ENCODE measurements at places on chromosomes 5 and 9.

GRCh38 chr5:9058161-9058560 lies 487.7 kb downstream of the SEMA5A start:
- DNase-seq, result no peak

DNA sequence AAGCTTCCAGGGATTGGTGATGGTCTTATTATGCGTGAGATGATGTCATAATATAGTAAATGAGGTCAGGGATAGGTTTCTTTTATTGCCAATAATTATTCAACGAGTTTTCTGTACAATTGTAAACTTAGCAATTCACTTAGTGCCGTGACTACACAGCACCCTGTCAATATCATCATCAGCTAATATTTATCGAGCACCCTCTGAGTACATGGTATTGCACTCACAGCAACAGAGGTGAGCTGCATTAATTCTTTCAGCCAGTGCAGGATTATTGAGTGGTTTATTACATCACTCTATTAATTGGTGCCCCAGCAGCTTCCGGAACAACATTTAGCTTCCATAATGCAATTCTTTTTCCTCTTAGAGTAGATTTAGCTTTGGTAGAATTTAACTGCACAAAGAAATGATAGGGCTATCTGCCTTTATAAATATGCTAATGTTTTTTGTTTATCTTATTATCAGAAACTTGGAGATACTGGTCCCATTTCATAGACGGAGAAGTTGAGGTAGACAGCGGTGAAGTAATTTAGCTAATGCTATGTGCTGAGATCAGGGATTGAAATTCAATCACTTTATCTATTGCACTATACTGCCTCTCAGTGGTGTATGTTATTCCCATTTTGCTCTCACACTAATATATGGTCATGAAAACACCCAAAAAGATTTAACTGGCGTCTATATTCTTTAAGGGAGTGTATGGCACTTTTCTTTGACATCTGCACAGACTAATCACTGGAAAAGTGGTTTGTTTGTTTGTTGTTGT lies 726.1 kb upstream of the WWC1 start:
- peak; percentile 63 for DNase-seq

DNA sequence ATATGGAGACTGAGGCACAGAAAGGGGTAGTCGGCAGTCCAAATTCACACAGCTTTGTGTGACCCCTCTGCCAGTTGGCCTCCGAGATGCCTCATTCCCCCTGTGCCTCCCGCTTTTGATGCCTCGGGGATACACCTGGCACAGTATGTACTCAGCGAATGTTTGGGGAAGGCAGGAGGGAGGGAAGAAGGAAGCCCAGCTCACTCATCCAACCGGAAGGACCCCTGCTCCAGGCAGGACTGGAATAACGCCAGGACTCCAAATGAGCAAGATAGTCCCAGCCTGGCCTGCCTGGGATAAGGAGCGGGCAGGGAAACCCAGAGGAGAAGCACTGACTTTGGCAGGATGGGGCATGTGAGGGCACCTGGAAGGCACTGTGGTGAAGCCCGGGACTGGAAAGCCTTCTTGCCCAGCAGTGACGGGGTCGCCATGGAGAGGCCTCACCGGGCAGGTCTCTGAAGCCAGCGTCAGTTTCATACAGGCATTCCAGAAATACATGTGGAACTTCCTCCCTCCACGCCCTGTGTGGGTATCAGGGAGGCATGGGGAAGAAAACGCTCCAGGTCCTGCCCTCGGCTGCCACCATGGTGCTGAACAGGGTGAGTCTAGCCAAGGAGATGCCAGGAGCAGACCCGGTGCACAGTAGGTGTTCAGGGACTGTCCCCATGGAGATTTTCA lies 20.3 kb downstream of the LMX1B start:
- no peak for DNase-seq

DNA sequence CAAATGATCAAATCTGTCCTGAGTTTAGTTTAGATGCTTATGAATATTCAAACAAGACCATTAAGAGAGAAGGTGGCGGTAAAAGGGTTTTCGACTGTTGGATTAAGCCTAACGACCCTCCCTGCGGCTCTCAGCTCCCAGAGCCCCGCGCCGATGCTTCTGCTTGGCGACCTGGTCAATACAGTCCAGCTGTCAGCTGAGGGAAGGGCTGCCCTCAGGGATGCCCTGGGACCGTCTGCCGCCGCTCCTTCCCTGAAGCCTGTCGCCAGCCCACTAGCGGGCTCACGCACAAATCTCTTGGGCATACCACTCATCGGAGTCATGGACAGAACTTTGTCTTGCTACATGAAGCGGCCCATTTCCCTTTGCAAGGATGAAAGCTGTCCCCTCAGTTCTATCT lies 136.6 kb upstream of the RAPGEF1 start:
- no peak for DNase-seq

- DNase-seq, result no peak
Measured at GRCh38 chr5:173301695-173302545, 26.3 kb downstream of the STC2 start.

DNA sequence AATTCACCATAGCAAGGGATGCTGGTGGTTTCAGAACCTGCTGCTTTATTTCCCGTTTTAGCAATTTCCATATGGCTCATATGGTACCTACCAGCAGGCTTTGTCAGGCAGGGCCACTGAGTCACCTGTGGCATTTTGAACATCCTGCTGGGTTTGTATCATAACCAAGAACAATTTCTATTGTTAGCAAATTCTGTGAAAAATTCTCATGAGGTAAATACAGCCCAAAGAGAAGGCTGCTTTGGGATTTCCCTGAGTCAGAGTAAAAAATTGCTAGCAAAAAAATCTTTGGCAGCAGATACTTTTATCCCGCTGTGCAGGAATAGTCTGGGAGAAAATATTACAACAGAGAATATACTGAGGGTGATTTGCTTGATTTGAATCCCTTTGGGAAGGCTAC lies 52.7 kb downstream of the PRR16 start:
- DNase-seq, result no peak

GRCh38 chr5:61965490-61965889 lies 340.5 kb upstream of the KIF2A start:
- no peak for DNase-seq

GRCh38 chr5:181173420-181174342 lies 26.3 kb downstream of the OR2V2 start:
- no peak for DNase-seq

DNA sequence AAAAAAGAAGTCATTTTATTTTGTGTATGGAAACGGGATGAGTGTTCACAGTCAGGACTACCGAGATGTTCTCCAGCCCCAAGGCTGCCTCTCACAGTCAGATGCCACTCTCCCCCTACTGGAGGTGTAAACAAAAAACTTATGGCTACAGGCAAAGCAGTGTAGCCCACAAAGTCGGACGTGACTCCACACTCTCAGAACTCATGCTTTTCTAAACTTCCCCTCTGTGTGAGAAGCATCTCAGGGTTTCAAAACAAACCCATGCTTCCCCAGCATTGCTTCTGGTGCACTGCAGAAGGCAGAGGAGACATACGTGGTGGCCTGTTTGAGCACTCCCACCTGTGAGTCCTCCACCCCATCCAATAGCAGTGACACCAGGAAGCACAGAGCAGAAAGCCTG lies 580.3 kb downstream of the BNC2 start:
- no peak for DNase-seq

GRCh38 chr9:97820373-97820772 lies 32.7 kb upstream of the FOXE1 start:
- DNase-seq, result no peak

DNA sequence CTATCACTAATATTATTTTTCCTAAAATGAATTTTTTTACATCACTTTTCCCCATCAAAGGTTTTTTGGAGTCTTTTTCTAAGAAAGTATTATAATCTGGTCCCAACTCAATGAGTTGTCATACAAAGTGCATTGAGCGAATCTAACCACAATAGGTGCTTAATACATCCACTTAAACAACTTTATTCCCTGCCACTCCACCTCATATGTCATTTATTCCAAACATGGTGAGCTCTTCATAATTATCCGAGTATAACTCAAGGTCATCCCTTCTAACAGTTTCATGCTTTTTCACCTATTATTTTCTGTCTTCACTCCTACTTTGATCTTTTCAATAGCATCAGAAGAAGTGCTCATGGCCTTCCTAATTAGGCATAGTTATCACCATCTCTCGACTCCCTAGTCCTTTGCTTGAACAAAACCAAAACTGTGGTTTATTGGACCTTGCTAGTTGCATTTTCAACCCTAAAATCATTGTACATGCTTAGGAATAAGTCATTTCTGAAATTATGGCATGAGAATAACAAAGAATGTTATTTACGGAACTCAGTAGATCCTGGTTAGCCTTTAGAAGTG lies 754.7 kb upstream of the CTNND2 start:
- no peak for DNase-seq

- no peak for DNase-seq
Measured at GRCh38 chr5:24428345-24428744, 216.4 kb downstream of the CDH10 start.

GRCh38 chr9:75132244-75132643 lies 43.9 kb downstream of the OSTF1 start:
- no peak for DNase-seq

- DNase-seq, result no peak
Measured at GRCh38 chr9:132002643-132003318, 76.9 kb downstream of the MED27 start.

- no peak for DNase-seq
Measured at GRCh38 chr9:106859957-106860720, 2.8 kb upstream of the ZNF462 start.

GRCh38 chr9:91530829-91531228 lies 107.2 kb upstream of the NFIL3 start:
- DNase-seq, result no peak

- DNase-seq, result no peak
Measured at GRCh38 chr5:95285409-95285755, 488 bp upstream of the MCTP1 start.

GRCh38 chr9:121748727-121749423 lies 97.4 kb downstream of the DAB2IP start:
- no peak for DNase-seq

DNA sequence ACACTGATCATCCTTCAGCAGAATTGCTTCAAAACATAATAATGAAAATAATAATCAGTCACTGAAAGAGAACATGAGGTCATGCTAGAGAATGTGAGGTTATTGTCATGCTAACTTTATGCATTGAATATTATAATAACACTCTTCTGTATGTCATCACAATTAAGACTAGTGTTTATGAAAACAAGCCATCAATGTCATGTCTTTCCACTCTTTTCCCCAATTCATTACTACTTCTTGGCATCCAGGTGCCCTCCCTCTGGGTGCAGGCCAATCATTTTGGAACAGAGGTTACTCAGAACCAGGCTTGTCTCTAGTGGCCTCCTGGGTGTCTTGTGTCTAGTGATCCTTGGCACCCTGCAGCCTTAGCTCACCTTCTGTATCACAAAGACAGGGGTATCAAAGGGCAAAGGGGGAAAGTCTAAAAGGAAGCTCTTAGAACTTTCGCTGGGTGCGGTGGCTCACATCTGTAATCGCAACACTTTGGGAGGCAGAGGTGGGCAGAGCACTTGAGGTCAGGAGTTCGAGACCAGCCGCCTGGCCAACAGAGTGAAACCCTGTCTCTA lies 217.6 kb upstream of the PIK3R1 start:
- no peak for DNase-seq

DNA sequence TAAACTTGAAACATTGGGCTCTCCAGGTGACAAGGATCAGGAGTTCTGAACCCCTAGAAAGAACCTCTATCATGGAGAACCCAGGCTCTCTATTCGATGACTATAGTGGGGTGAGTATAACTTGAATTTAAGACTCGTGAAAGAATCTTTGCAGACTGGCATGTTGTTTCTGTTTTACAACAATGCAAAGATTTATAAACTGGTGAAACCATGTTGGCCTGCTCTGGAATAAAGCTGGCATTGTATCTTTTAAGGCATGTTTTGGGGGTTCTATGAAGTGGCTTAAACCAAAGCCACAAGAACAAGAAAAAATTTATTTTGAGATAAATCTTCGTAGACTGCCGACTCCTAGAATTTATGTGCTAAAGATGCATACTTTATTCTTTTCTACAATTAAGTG lies 9.8 kb upstream of the GDNF start:
- no peak for DNase-seq

DNA sequence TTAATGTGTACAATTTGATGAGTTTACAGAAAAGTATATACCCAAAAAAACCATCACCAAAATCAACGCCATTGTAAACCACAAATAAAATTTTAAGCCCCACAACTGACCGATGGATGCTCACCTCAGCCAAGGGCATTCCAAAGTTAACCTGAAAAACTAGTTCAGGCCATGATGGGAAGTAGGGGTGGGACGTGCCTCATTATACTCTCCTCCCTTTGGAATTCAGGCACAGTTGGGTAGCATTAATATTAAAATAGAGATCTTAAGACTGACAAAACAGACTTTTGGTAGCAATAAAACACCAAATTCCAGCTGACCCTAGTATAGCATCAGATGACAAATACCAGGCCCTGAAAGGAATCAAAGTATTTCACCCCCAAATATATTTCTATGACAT lies 129.0 kb downstream of the CDH18 start:
- no peak for DNase-seq

DNA sequence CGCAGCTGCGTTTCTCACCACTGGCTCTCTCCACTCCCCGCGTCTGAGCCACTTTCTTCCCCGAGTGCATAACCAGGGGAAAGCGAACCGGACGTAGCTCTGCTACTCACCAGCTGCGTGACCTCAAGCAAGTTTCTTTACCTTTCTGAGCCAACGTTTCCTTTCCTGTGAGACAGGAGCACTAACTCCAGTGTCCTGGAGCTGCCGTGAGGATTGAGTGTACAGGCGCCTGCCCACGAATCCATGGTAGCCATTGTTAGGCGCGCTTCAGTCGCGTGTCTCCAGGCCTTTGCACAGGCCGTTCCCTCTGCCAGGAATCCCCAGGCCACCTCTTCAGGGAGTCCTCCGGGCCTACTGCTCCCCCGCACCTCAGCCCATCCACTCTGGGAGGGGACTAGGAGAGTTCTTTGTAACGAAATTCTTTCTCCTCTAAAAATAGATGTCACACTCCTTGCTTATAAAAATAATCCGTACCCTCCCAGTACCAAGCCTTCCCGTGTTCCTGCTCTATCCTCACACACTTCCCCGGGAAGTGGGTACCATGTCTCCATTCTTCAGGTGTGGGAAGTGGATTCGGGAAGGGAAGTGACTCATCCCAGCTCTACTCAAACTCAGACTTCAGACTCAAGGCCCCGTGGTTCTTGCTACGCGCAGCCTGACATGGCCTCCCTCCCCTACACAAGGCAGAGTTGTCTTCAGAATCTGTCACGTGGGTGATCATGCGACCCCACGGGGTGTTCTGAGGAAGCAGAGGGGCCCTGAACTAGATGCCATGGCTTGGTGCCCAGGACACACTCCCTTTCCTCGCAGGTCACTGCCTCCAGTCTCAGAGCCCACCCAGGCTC lies 16.1 kb upstream of the CRB2 start:
- no peak for DNase-seq

DNA sequence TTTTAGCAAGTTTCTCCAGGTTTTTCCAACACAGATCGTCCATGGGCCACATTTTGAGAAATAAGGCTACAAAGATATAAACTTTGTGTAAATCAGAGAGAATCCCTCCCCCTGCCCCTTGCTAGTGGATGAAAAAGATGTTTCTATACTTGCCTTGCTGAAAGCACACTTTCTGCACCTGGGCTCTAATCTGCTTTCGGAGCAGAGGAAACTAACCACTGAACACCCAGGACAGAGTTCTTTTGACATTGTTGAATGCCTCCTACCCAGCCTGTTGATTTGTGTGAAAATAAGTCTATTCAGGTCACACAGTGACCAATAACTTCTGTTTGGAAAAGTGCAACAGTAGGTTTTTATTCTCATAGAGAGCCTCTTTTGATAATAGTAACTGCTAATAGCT lies 7.5 kb downstream of the ADRB2 start:
- no peak for DNase-seq
